ENCODE measurements at places on chromosomes 1 and 21.

GRCh38 chr1:198523182-198523950 lies 17.1 kb downstream of the ATP6V1G3 start:
- no peak for DNase-seq

- DNase-seq: no peak
Observed at GRCh38 chr1:58779801-58780382, 4.0 kb downstream of the JUN start.

DNA sequence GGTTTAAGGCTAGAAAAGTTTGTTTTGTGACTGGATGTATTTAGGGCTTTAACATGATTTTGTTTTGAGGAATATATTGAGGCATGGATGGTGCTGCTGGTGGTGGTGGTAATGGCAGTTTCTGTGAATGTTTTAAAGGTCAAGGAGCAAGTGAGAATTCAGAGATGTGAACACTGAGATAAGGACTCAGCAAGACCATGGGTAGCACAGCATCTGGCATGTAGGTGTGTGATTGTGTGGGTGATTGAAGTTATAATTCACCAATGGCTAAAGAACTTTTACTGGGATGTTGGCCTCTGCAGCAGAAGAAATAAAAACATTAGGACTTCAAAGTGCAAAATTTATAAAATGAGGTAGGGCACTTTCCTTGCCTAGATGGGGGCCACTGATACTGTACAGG lies 65.9 kb downstream of the MACF1 start:
- DNase-seq: no peak

DNA sequence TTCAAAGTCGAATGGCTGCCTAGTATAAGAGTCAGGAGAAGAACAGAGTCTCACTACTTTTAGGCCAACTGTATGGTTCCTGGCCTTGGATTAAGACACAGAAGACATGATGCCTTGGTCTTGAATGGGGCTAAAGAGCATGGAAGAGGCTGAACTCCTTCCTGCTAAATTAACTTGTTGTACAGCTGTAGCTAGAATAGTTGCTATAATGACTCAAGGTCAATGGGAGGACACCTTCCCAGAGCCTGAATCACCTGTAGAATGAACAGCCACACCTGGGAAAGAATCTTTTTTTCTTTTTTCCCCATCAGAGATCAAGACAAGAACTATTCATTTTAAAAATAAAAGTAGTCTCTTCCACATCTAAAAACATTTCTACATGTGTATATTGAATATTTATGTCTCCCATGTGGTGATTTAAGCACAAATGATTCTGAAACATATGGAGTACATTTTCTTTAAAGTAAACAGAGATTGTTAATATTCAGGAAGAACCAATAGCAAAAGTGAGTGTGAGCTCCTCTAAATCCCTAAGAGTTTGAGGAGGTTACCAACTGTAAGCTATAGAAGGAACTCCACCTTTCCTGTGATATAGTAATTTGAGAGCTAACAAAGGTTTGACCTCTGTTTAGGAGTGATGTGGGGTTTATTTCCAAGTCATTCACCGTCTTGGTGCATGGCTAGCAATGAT lies 191.3 kb downstream of the TGFB2 start:
- DNase-seq: no peak

GRCh38 chr1:10957133-10957532 lies 55.3 kb upstream of the TARDBP start:
- no peak for DNase-seq

GRCh38 chr1:182213163-182213562 lies 151.7 kb upstream of the ZNF648 start:
- no peak for DNase-seq

DNA sequence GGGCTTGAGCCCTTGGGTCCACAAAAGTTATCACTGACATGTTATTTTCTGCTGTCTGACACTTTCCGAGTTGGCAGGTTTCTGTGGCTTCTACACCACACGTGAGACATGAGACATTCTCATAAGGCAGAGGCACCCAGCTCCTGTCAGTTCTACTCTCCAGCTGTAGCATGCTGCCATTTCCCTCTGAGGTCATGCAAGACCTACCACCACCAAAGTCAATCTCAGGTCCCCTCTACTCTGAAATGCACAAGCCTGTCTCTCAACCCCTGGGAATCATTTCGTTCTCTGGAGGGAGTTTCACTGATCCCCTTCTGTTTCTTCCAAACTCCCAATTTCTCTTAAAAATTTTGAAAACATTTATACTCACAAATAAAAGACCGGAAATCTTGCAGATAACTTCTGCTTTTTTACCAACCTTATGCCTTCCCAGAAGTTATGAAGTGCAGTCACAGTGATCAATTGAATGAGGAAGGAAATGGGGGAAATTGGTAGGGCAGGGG lies 39.5 kb upstream of the CR2 start:
- DNase-seq: no peak

GRCh38 chr1:237470712-237471338 lies 419.9 kb downstream of the ZP4 start:
- DNase-seq: peak; percentile 89

GRCh38 chr1:74266001-74266400 lies 30.8 kb downstream of the TNNI3K start:
- DNase-seq: no peak

- DNase-seq: no peak
Observed at GRCh38 chr1:98323906-98324358, 337.6 kb upstream of the SNX7 start.

GRCh38 chr1:156712626-156713025 lies 7.2 kb upstream of the CRABP2 start:
- no peak for DNase-seq

- no peak for DNase-seq
Observed at GRCh38 chr21:31728952-31729351, 3.0 kb downstream of the SCAF4 start.

GRCh38 chr1:74426208-74426937 lies 86.0 kb downstream of the LRRC53 start:
- DNase-seq: no peak

Measured in BE2C (cell line).